HepG2 (cell line): ENCODE measurements at places on chromosomes 16 and 17. TPM values are rescaled to one million over a fixed set of nuclear protein-coding genes. Genes with fewer than 3 reads are reported as not detected.

Gene G6PC1
- 0.56 and 1.7 TPM in 2 replicates for total RNA-seq

Gene CA5A
- total RNA-seq = 85.7 and 106 TPM in 2 replicates

Gene SSTR5
- 0.14 and 0.49 TPM in 2 replicates for total RNA-seq

Gene ARL17A
- total RNA-seq = 15.3 and 19.4 TPM in 2 replicates

Gene KIF18B
- 14.5 and 15.3 TPM in 2 replicates for total RNA-seq

Gene RASL10B
- 11.0 TPM in 2 replicates for total RNA-seq

Gene UBE2I
- total RNA-seq = 75.8 and 87.9 TPM in 2 replicates

Gene TUBB3
- 161 and 185 TPM in 2 replicates for total RNA-seq

GRCh38 chr16:25092441-25092840, 19.1 kb upstream of the LCMT1 start:
- DNase-seq = no peak

DNA sequence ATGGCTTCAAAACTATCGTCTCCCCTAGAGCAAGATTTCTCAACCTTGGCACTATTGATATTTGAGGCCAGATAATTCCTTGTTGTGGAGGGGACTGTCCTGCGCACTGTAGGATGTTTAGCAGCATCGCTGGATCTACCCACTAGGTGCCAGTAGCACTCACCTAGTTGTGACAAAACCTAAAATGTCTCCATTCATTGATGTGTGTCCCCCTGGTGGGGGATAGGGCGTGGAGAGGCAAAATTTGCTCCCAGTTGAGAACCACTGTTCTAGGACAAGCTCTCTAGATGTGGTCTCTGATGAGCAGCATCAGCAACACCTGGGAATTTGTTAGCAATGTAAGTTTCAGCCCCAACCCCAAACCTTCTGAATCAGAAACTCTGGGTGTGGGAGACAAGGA, 259.0 kb downstream of the XYLT1 start:
- peak; percentile 34 for DNase-seq

DNA sequence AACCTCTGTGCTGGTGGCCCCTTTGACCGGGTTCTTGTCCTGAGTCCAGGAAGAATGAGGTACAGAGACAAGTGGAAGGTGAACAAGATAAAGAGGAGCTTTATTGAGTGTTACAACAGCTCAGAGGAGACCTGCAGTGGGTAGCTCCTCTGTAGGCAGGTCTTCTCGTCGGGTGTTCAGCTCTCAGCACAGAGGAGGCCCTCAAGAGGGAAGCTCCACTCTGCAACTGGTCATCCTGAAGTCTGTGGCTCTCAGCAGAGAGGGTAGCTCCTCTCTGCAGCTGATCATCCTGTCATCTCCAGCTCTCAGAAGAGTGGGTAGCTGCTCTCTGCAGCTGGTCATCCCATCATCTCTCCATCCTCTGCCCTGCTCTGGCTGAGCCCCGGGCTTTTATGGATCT, 39.7 kb downstream of the SCPEP1 start:
- DNase-seq = no peak

DNA sequence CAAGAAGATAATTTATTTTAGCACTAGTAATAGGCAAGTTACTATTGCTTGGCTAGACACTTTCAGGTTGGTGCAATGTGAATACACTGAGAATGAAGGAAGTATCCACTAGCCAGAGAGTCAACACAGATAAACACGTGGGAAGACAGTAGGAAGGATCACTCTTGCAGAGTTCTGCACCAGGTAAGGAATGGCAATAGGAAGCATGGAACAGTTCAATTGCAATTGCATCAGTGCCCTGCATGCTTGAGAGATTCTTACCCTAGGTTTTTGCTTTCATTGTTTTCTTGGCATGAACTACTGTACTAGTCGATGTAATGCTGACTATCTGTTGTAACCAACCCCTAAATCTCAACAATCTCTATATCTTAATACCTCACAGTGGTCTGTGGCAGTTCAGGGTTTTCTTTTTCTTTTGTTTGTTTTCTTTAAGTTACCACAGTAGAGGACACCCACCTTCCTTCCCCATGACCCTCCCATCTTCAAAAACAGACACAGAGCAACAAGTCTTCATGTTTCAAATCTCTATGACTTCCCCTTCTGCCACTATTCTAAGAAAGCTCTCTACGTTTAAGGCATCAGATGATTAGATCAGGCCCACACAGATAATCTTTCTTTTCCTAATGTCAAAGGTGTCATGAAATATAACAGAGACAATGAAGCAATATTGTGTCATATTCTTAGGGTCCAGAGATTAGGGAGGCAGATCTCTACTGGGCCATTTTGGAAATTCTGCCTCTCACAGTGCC, 18.1 kb upstream of the ABCA8 start:
- no peak for DNase-seq

DNA sequence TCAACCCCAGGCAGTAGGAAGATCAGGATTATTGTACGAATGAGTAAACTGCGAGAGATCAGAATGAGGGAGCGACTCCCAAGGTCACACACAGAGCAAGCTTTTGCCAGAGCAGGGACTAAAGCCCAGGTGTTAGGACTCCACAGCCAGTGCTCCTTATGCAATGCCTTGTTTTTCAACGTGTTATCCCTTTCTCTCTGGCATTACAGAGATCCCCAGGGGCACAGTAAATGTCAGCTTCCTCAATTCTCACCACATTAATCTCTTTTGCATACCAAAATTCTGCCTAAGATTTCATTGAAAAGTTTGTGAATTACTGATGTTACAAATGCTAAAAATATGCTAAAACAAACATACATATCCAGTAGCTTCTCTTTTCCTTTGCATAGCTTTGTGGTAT, 68.1 kb upstream of the CES5A start:
- no peak for DNase-seq

GRCh38 chr17:17888371-17888770, 51.6 kb upstream of the SREBF1 start:
- no peak for DNase-seq

- DNase-seq = no peak
Observed at GRCh38 chr17:9368631-9369030, 207.0 kb downstream of the STX8 start.

DNA sequence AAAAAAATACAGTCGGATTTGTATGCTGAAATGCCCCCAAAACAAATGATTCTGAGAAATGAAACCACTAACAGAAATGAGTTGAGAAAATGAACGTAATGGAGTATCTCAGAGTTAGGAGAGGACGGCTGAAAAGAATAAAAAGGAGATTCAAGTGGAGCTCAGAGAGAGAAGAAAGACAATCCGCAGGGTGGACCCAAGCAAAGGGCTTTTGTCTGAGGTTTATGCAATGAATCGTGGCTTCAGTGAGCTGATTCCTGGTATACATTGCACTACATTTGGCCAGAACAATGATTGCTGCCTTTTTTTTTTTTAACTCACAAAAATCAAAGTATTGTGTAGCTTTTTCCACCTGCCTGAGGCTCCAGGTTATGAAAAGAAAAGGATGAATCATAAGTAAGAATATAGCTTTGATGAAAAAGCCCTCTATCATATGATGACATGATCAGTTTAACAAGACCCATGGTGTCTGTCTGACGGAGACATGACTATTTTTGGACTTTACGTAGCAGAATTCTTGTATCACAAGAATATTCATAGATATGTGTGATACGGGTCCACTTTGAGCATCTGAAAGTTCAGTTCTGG, 4.4 kb upstream of the MED9 start:
- no peak for DNase-seq

DNA sequence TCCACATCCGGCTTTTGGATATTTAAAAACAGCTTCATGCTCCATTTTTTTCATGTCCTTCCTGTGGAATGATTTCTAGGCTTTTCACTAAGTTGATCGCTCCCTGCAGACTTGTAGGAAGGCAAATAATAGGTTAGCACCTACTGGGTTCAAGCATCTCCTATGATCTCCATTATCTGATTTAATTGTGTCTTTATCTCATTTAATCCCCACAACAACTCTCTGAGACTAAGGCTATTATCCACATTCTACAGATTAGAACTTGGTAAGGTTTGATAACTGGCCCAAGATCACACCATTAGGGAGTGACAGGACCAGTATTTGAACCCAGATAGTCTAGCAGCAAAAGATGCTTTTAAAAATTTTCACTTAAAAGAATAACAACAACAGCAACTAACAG, 46.2 kb upstream of the HOXB9 start:
- no peak for DNase-seq

DNA sequence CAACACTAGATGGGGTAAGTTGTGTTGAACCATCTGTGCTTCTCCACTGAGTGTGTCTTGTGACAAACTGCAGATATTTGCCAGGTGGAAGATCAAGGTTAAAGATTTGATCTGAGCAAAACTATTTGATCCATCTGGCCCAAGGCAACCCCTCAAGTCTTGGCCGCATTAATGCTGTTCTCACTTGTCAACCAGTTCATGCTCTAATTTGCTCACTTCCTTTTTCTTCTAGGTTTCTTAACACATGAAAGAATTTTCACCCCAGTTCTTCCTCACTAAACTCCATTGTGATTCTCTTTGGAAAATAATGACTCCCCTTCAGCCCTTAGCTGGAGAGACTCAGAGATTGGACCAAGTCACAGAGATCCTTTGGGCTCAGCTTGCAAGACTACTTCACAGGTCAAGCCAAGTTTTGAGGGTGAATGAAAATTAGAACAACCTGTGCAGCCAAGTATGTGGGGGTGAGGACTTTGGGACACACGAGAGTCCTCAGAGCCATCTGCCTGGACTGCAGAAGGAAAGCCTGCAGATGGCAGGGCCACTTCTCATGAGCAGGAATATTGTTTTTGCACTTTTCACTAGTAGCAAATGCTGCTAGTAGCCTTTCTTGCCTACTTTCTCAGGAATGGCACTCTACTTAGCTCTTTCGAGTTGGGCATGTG, 166.5 kb downstream of the AXIN2 start:
- DNase-seq = no peak

DNA sequence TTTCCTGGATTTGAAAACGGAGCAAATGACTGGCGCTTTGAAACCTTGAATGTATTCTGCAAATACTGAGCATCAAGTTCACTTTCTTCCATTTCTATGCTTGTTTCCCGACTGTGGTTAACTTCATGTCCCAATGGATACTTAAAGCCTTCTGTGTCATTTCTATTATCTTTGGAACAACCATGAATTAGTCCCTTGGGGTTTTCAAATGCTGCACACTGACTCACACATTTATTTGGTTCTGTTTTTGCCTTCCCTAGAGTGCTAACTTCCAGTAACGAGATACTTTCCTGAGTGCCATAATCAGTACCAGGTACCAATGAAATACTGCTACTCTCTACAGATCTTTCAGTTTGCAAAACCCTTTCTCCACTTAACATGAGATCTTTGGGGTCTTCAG, 32.3 kb downstream of the BRCA1 start:
- no peak for DNase-seq

DNA sequence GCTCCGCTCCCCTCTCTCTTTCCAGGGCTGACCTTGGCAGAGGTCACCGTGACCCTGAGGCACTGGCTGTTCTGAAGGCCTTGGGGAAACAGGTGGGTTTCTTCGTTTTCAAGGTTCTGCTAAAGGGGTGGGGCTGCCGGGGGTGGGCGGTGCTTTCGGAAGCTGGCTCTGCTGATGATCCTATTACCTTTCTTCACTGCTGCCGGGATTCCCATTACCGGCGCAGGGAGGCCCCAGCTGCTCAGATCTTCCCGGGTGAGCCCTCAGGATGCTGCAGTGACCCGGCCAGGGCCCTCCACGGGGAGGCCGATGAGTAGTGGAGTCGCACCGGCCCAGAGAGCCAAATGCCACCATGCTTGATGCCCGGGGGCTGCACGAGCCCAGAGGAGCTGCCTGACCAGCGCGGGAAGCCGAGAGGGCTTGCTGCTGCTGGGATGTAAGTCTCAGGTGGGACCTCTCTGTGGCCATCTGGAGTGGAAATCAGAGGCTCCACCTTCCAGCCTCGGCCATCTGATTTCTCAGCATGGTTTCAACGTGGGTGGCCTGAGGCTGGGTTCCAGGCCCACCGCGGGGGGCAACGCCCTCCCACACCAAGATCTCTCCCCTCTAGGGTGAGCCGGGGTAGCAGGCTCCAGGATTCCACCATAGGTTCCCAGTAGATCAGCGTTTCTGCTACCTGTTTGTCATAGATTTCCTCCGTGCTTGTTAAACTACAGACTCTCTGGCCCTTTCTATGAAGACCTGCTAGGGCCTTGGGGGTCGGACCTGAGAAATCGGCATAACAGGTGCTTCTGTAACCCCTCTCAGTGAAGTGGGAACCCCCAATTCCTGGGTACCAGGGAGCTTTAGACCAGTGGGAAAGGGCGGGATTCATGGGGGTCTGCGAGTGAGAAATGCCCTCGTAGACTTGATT, 21.6 kb upstream of the ADCY7 start:
- no peak for DNase-seq

DNA sequence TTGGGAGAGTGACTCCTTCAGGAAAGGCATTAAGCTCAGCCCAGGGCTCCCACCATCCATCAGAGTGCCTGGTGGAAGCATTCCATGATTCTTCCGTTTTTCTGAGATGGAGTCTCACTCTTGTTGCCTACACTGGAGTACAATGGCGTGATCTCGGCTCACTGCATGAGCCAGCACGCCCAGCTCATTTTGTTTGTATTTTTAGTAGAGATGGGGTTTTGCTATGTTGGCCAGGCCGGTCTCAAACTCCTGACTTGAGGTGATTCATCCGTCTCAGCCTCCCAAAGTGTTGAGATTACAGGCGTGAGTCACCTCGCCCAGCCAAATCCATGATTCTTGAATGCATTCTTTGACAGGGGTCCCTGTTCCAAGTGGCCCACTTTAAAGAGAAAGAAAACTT, 23.1 kb downstream of the MIS12 start:
- no peak for DNase-seq
